ENCODE measurements at places on chromosomes 6 and 20. TPM values are rescaled to one million over a fixed set of nuclear protein-coding genes. Genes with fewer than 3 reads are reported as not detected.

GRCh38 chr20:59322585-59323454 lies 22.4 kb downstream of the EDN3 start:
- H3K27ac ChIP-seq, result no peak overlapping the region
- H3K4me1 ChIP-seq, result no peaks in the 10 kb centered on the region
- no peaks in the 10 kb centered on the region for H3K36me3 ChIP-seq
- H3K27me3 ChIP-seq, result peaks cover 9% of the 10 kb centered on the region

DEF6 gene
- 216 TPM for total RNA-seq

DNA sequence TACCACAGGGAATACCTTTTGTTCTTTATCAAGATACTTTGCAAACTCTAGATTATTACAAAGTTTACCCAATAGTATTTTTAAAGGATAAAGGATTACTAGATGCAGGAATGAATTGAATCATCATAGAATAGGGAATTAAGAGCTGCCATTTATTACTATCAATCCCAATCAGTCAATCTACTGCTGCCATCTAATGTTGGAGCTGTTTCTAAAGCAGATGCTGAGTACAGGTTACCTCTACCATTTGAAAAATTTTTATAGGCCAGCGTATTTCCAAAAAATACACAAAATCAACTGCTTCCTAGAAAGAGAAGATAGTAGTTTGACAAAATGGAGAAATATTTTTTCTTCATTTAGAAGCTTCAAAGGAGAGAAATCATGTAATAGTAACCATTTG lies 520.4 kb downstream of the ADGRB3 start:
- no peaks in the 10 kb centered on the region for H3K27me3 ChIP-seq
- DNase-seq, result no peak
- H3K27ac ChIP-seq, result no peak overlapping the region

HLA-DQB1 gene
- 16.5 TPM for total RNA-seq

DNA sequence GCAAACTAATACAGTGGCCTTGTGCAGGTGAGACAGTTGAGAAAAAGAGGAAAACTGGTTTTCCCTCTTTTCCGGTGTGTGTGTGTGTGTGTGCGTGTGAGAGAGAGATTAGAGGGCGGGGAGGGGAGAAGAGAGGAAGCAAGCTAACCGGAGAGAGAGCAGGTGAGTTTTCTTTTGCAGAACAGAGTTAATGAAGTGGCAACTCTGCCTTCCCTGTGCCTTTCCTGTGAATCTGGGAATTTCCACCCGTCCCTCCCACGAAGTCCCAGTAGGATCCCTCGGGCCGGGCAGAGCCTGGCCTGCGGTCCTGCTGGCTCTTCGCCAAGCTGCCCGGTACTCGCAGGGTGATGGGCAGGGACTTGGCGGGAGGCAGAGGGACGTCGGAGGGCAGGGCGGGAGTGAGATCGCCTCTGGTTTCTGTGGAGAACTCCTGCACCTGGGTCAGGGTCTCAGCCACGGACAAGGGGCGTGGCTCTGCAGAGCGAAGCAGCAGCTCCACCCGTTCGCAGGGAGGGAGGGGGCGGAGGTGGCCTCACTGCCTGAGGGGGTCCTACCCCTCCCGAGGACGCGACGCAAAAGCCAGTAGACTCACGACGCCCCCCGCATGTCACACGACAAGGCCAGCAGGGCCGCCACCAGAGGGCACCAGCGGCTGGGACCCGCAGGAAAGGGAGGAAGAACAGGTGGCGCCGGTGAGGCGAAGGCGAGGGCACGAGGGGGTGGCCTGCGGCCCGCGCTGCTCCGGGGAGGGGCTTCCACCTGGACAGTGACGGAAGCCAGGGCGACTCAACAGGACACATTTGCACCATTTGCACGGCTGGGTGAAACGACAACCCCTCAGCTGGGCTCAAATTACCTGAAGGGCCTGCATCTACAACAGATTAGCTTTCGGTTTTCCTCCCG lies 51.2 kb upstream of the RNF182 start:
- peaks cover 9% of the 10 kb centered on the region for H3K4me1 ChIP-seq
- DNase-seq, result peak; percentile 81
- peak overlapping the region; percentile 24 for H3K27ac ChIP-seq
- H3K27me3 ChIP-seq, result peaks cover 19% of the 10 kb centered on the region

DNA sequence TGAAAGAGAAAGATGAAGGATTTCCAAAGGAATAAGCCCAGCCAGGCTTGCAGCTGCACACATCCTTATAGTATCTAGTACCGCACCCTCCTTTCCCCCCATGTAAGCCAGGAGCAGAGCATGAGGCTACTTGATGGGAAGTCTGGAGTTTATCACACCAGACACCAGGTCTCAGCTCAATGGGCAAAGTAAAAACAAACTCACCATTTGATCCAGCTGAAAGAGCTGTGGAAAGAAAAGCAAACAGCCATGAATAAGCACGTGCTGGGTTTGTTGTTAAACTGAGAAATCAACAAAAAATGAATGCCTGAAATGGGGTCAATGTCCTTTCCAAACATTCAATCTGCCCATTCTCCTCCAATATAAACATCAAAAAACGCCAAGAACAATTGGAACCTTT lies 50.6 kb upstream of the MAP7 start:
- no peak for DNase-seq
- no peaks in the 10 kb centered on the region for H3K4me1 ChIP-seq
- H3K27ac ChIP-seq, result no peak overlapping the region

DNA sequence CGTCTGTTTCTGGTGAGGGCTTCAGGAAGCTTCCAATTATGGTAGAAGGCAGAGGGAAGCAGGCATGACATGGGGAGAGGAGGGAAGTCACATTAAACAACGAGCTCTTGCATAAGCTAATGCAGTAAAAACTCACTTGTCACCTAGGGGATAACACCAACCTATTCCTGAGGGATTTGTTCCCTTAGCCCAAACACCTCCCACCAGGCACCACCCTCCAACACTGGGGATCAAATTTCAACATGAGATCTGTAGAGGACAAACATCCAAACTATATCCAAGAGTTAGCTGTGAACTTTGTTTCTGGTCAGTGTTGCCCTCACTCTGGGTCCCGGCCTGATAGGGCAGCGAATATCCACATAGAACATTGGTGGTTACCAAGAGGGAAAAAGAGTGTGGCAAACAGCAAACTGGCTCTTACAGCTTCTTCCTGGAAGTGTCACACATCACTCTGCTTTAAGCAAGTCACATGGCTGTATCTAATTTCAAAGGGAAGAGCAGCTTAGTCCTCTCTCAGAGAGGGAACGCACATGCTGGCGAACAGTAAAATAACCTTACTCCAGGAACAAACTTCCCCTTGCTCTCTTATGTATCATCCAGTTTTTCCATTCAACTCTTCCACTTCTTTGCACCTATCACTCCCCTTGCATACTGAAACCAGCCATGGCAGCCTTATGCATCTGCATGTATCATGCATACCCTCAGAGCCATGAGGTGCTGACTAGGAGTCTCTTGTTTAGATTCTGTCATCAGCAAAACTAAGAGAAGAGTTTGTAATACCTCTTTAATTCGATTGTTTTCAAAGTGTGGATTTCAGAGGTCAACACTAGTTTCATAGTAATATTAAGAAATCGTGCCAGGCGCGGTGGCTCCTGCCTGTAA lies 4.8 kb upstream of the MOCS1 start:
- no peak overlapping the region for H3K27ac ChIP-seq
- no peaks in the 10 kb centered on the region for H3K4me1 ChIP-seq
- no peak overlapping the region for H3K4me3 ChIP-seq
- peaks cover 5% of the 10 kb centered on the region for H3K27me3 ChIP-seq
- no peaks in the 10 kb centered on the region for H3K36me3 ChIP-seq

GRCh38 chr20:1800777-1801176 lies 94.4 kb upstream of the SIRPA start:
- H3K4me3 ChIP-seq, result no peak overlapping the region
- H3K4me1 ChIP-seq, result peaks cover 8% of the 10 kb centered on the region
- H3K36me3 ChIP-seq, result no peaks in the 10 kb centered on the region
- no peak for DNase-seq
- peaks cover 68% of the 10 kb centered on the region for H3K27me3 ChIP-seq

DNA sequence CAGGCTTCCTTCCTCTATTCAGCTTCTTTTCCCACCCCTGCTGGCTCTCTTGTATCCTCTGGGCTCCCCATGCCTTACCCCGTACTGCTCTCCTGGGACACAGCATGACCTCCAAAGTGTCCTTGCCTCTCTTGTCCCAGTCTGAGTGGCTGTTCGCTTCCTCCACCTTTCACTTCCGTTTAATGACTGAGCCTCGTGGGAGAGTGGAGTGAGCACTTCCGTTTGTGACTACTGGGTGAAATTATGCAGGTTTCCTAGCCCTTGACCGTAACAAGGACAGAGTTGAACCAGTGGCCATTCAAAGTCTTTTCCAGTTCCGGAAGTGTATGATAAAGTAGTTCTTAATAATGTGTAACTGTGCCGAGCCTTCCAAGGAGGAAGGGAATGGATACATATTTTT lies 109.2 kb downstream of the ARID1B start:
- H3K4me3 ChIP-seq, result no peak overlapping the region
- peaks cover 3% of the 10 kb centered on the region for H3K36me3 ChIP-seq
- H3K27ac ChIP-seq, result peak overlapping the region; percentile 67
- H3K4me1 ChIP-seq, result peaks cover 21% of the 10 kb centered on the region
- DNase-seq, result no peak

DNA sequence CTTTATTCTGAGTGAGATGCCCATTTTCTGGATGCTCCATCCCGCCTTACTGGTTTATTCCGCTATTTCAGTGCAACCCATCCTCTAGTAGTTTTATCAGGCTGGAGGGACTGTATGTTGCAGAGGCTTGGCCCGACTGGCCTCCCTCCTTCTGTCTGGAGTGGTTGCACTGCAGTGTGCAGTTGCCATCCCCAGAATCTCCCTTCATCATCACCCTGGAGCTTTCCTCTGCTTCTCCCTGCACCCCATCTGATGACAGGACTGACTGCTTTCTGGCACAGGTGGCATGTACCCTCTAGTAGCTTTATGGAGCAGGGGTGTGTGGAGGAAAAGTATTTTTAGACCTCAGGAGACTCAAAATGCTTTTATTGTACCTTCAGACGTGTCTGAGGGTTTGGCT lies 21.1 kb downstream of the WRNIP1 start:
- H3K4me1 ChIP-seq, result peaks cover 7% of the 10 kb centered on the region
- no peaks in the 10 kb centered on the region for H3K27me3 ChIP-seq
- H3K4me3 ChIP-seq, result no peak overlapping the region
- no peak for DNase-seq
- H3K27ac ChIP-seq, result no peak overlapping the region

- H3K36me3 ChIP-seq, result no peaks in the 10 kb centered on the region
- no peak overlapping the region for H3K27ac ChIP-seq
- no peak overlapping the region for H3K4me3 ChIP-seq
- H3K4me1 ChIP-seq, result peaks cover 19% of the 10 kb centered on the region
- DNase-seq, result no peak
- peaks cover 8% of the 10 kb centered on the region for H3K27me3 ChIP-seq
Measured at GRCh38 chr20:18585134-18585533, 2.7 kb upstream of the DTD1 start.

DNA sequence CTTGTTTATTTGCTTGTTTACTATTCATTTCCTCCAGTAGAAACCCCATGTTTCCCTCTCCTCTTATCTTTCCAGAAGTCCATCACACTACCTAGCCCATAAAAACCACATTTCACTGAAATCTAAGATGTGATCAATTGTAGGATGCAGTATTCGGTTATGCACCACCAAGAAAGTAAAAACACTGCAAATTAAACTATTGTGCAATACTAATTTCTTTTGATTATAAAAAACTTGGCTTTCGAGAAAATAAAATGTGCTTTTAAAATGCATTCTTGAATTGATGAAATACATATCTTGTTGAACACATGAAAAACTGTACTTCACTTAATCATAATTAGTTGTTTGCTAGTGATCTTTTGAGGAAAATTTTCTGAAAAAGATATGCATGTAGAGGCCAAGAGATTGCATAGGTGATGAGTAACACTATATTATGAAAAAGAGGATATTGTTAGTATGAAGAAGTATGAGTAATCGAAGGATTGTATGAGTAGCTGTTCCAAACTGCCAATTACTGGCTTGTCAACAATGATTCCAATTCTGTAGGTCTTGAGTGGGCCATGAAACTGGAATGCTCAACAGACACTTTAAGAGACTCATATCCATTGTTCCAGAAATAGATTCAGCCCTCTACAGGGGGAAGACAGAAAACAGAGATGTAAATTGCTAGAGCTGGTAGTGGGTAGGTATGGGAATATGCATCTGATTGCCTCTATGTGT lies 79.7 kb downstream of the RNF217 start:
- H3K27ac ChIP-seq, result no peak overlapping the region
- no peak for DNase-seq
- no peak overlapping the region for H3K4me3 ChIP-seq
- H3K27me3 ChIP-seq, result no peaks in the 10 kb centered on the region
- no peaks in the 10 kb centered on the region for H3K4me1 ChIP-seq

STMND1 gene
- not detected for total RNA-seq

GRCh38 chr6:30670760-30671527 lies 1.9 kb downstream of the DHX16 start:
- no peaks in the 10 kb centered on the region for H3K27me3 ChIP-seq
- peak overlapping the region; percentile 78 for H3K4me3 ChIP-seq
- DNase-seq, result no peak
- no peak overlapping the region for H3K27ac ChIP-seq
- peaks cover 25% of the 10 kb centered on the region for H3K4me1 ChIP-seq

- H3K36me3 ChIP-seq, result no peaks in the 10 kb centered on the region
- no peak overlapping the region for H3K27ac ChIP-seq
- no peak overlapping the region for H3K4me3 ChIP-seq
Measured at GRCh38 chr6:38483526-38483925, 156.2 kb downstream of the BTBD9 start.

GRCh38 chr6:24966381-24966780 lies 30.6 kb upstream of the RIPOR2 start:
- DNase-seq, result no peak
- H3K4me1 ChIP-seq, result peaks cover 11% of the 10 kb centered on the region
- H3K27ac ChIP-seq, result no peak overlapping the region
- peaks cover 34% of the 10 kb centered on the region for H3K36me3 ChIP-seq

Measured in activated naive CD8-positive, alpha-beta T cell treated with anti-CD3 and anti-CD28 coated beads, Interleukin-2, amount 10 ng/mL, durations not matched to agents 7 days and 5 days (primary cell).